ENCODE measurements at places on chromosomes 16 and 17. TPM values are rescaled to one million over a fixed set of nuclear protein-coding genes. Genes with fewer than 3 reads are reported as not detected.

The IL34 gene
- 98.6 TPM for polyA plus RNA-seq

DNA sequence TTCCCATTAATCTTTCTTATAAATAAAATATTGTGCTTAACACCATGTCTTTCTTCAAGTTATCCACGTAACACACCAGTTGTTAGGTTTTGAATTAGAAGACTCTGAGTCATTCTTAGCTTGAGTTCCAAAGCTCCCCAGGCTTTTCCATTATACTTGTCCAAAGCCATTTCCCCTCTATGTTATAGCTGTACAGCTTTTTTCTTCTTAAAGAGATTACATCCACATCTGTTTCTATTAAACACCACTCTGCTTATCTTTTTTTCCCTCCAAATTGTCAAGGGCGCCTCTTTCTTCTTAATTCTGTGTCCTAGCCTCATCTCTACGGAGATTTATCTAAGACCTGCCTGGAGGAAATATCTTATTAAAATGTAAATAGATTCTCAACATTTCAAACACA is 139.4 kb upstream of the CPHXL start:
- DNase-seq, result no peak

The CCL18 gene
- polyA plus RNA-seq, result 0.64 TPM

DNA sequence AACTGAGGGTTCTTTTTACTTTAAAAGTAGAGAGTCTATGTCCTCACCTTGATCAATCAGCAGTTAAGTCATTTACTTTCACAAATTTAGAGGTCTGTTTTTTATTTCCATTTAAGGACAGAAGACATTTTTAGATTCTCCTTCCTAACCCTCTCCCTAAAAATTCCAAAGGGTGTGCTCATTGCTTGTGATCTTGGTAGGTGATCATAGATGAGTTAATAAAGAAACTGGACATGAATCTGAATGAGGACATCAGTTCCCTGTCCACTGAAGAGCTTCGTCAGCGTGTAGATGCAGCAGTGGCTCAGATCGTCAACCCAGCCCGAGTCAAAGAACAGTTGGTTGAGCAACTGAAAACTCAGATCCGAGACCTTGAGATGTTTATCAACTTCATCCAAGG is 8.8 kb downstream of the RUNDC1 start:
- no peak for DNase-seq

Measured in aorta (tissue), 5 donors.